Esophagus mucosa (tissue), 1 donor: ENCODE measurements at places on chromosomes 6 and 20. TPM values are rescaled to one million over a fixed set of nuclear protein-coding genes. Genes with fewer than 3 reads are reported as not detected.

- ATAC-seq = no peak
These were observed 241.2 kb upstream of the PREP start for GRCh38 chr6:105644073-105644489.

DNA sequence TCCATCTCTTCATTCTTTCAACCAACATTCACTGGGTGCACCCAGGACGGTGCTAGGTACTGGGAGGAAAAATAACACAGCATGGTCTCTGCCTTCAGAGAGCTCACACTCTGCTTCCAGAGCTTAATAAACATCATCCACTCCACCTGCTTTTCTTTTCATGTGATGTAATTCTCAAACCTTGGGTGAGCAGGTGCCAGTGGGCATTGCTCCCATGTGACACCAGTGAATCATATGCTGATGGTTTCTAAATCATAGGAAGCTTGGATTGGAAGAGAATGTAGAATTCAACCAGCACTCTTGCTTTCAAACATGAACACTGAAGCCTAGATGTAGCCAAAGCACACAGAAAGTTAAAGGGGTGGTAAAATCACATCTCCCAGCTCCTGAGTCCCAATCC lies 189.8 kb downstream of the FOXA2 start:
- ATAC-seq = no peak

DNA sequence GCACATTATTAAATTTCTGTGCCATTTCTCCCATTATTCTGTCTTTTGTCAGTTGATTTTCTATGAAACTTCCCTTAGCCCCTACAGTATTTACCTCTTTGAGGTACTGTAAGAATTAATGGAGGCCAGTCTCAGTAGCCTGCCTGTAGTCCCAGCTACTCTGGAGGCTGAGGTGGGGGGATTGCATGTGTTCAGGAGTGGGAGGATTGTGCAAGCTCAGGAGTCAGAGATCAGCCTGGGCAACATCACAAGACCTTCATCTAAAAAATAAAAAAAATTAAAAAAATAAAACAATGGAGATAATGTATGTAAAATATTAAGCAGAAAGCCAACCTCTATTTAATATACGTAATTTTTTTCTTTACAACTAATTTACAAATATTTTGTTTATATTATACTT lies 77.8 kb downstream of the OR2B2 start:
- no peak for ATAC-seq

DNA sequence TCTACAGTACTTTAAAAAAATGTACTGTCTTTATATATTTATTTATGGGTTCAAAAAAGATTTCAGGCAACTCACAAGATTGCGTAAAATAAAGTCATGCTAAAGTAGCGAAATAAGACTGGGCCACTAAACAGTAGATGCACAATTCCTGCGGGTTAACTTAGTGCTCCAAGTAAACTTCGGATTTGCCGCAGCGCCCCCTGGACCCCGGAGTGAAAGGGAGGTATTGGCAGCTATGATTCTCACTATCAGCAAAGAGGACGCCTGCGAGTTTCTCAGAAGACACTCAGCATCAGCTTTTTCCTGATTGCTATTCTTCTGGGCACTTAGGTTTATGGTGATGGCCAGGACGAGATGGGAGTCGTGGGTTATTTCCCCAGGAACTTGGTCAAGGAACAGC lies 1.4 kb downstream of the OTOR start:
- no peak for ATAC-seq

The ELOVL4 gene
- total RNA-seq = 6.8 TPM

The PNPLA1 gene
- 0.20 TPM for total RNA-seq

DNA sequence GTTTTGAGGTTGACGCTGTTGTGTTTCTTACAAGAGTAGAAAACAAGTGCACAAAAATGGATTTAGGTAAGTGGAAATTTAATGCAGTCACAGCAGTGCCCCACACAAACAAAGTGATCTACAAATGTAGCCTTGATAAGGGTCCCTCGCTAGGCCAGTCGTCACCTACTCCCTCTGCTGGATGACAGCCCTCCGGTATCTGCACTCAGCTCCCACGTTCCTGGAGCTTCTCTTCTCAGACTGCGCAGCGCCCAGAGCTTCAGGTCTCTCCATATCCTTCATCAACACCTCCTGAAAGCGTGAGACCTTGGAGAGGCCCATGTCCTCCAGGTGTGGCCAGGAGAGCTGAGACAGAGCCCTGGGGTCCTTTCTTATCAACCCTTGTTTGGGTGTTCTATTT lies 58.3 kb upstream of the MAP3K4 start:
- no peak for ATAC-seq

The LAMA4 gene
- total RNA-seq = 8.0 TPM

- ATAC-seq = no peak
These were observed 29.3 kb upstream of the OVOL2 start for GRCh38 chr20:18087054-18087453.

- peak; percentile 99 for ATAC-seq
These were observed 51.1 kb downstream of the GTF2H5 start for GRCh38 chr6:158219228-158219627.

- ATAC-seq = no peak
These were observed 220.5 kb upstream of the PMEPA1 start for GRCh38 chr20:57930351-57930750.

DNA sequence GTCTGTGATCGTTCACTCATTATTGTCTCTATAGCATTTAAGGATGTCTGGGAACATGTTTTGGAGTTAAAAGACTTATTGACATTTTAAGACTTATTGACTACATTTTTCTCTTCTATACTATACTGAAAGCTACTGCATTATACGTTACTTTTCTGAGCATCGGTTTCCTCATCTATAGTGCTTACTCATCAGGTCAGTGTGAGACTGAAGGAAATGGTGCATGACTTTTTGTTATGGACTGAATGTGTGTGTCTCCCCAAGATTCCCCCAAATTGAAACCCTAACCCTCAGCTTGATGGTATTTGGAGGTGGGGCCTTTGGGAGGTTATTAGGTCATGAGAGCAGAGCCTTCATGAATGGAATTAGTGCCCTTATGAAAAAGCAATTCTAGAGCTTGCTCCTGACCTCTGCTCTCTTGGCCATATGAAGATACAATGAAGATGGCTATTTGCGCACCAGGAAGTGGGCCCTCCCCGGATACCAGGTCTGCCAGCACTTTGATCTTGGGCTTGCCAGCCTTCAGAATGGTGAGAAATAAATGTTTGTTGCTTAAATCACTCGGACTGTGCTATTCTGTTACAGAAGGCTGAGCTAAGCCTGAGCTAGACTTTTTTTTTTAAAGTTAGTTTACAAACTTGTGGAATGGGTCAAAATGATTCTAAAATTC lies 243.7 kb upstream of the RREB1 start:
- peak; percentile 37 for ATAC-seq

DNA sequence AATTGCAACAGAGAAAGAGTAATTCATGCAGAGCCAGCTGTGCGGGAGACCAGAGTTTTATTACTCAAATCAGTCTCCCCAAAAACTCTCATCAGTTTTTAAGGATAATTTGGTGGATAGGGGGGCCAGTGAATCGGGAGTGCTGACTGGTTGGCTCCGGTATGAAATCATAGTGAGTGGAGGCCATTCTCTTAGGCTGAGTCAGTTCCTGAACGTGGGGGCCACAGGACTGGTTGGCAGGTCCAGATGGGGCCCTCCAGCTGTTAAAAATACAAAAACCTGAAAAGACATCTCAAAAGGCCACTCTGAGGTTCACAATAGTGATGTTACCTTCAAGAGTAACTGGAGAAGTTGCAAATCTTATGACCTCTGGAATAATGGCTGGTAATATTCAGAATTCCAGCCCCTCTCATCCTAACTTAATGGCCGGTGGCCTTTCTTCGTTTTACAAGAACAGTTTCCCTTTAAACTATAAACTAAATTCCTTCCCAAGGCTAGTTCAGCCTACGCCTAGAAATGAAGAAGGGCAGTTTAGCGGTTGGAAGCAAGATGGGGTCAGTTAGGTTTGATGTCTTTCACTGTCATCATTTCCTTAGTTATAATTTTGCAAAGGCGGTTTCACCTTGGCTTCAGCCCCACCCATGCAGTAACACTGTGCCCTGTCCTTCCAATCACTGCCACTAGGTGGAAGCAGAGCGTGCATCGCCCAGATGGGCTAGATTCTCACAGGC lies 6.8 kb upstream of the MICA start:
- peak; percentile 79 for ATAC-seq

The CLVS2 gene
- not detected for total RNA-seq

The PREX1 gene
- total RNA-seq = 2.7 TPM

The BPIFB1 gene
- 8.3 TPM for total RNA-seq

The PLCB4 gene
- total RNA-seq = 1.1 TPM

DNA sequence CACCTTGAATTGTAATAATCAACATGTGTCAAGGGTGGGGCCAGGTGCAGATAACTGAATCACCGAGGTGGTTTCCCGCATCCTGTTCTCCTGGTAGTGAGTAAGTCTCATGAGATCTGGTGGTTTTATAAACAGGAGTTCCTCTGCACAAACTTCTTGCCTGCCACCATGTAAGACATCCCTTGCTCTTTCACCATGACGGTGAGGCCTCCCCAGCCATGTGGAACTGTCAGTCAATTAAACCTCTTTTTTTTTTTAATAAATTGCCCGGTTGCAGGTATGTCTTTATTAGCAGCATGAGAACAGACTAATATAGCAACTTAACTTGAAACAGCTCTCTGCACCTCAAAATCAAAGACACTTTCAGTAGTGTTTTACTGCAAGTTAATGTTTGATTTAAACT lies 121.6 kb downstream of the OGFRL1 start:
- ATAC-seq = no peak

The SOX12 gene
- 4.5 TPM for total RNA-seq

GRCh38 chr6:152341596-152341995 lies 295.6 kb downstream of the SYNE1 start:
- ATAC-seq = no peak

- ATAC-seq = no peak
These were observed 150.7 kb upstream of the SGK1 start for GRCh38 chr6:134468633-134469032.

The TMC2 gene
- total RNA-seq = not detected
